H9 (cell line): ENCODE measurements at places on chromosomes 12 and 14. TPM values are rescaled to one million over a fixed set of nuclear protein-coding genes. Genes with fewer than 3 reads are reported as not detected.

The BHLHE41 gene
- total RNA-seq = 0.33 and 0.90 TPM in 2 replicates

The HVCN1 gene
- total RNA-seq = 5.2 and 5.5 TPM in 2 replicates

The LBHD2 gene
- not detected in 2 replicates for total RNA-seq

The PTCSC3 gene
- not detected in 2 replicates for total RNA-seq

The FOXN4 gene
- 0.29 and 0.39 TPM in 2 replicates for total RNA-seq

The CCDC175 gene
- total RNA-seq = 0.09 TPM in 1 of 2 replicates, not detected in the other

The CPNE6 gene
- total RNA-seq = not detected in 2 replicates

The LRFN5 gene
- 1.3 and 3.0 TPM in 2 replicates for total RNA-seq

The TC2N gene
- total RNA-seq = 16.2 and 16.4 TPM in 2 replicates

The CCT2 gene
- total RNA-seq = 391 and 405 TPM in 2 replicates

The PYM1 gene
- 58.1 and 58.9 TPM in 2 replicates for total RNA-seq

The EML5 gene
- 0.61 and 0.81 TPM in 2 replicates for total RNA-seq

The SERPINA9 gene
- total RNA-seq = not detected in 2 replicates

The SLC38A2 gene
- total RNA-seq = 421 and 453 TPM in 2 replicates

The C12orf60 gene
- 1.6 and 1.9 TPM in 2 replicates for total RNA-seq

The AQP6 gene
- total RNA-seq = 0.09 and 0.11 TPM in 2 replicates

The BIN2 gene
- total RNA-seq = not detected in 2 replicates

The ST8SIA1 gene
- 0.18 TPM in 1 of 2 replicates, not detected in the other for total RNA-seq

The SEL1L gene
- total RNA-seq = 27.5 and 29.3 TPM in 2 replicates

The AVPR1A gene
- total RNA-seq = 0.13 and 0.22 TPM in 2 replicates

The ACSS3 gene
- 19.3 TPM in 2 replicates for total RNA-seq

The GNPTAB gene
- 42.8 and 44.3 TPM in 2 replicates for total RNA-seq

The DUSP16 gene
- total RNA-seq = 62.5 and 64.0 TPM in 2 replicates

The SLC25A29 gene
- 161 and 175 TPM in 2 replicates for total RNA-seq

The DEPDC4 gene
- total RNA-seq = 3.2 and 3.4 TPM in 2 replicates

The LMBR1L gene
- 50.4 and 55.1 TPM in 2 replicates for total RNA-seq

The GRIP1 gene
- total RNA-seq = 16.5 and 19.5 TPM in 2 replicates

The KIAA0586 gene
- 19.7 and 20.9 TPM in 2 replicates for total RNA-seq

The CRIP1 gene
- 6.9 and 8.8 TPM in 2 replicates for total RNA-seq
